ENCODE measurements at places on chromosomes 11 and 22.

- no peak for DNase-seq
These were observed 42.9 kb downstream of the ARFGAP3 start for GRCh38 chr22:42814215-42814614.

GRCh38 chr11:125074511-125075241, 11.6 kb downstream of the SLC37A2 start:
- DNase-seq, result no peak

GRCh38 chr22:41009222-41009948, 58.2 kb downstream of the RBX1 start:
- DNase-seq, result no peak

GRCh38 chr22:22816766-22817410, 70.7 kb upstream of the IGLL5 start:
- DNase-seq, result no peak

GRCh38 chr11:19347911-19348310, 107.2 kb upstream of the E2F8 start:
- DNase-seq, result no peak

DNA sequence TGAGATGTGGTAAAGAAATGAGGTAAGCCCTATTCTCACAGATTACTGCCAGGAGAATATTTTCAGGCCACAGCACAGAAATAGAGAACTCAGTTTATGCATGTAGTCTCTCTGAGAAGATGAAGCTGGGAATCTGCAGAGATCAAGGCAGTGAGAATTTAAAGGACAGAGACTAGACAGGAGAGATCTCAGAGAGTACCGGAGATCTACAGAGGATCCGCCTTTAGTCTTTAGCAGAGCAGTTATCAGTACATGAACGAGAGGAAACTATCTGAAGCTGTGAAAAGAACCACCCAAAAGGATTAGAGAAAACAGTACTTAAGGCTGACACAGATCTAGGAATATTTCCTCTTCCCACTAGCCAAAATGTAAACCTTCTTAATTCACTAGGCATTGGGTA, 101.5 kb downstream of the DLG2 start:
- no peak for DNase-seq

- no peak for DNase-seq
These were observed 82.4 kb upstream of the VPREB1 start for GRCh38 chr22:22161924-22162851.

GRCh38 chr11:126318574-126319373, 14.9 kb downstream of the DCPS start:
- peak; percentile 53 for DNase-seq

DNA sequence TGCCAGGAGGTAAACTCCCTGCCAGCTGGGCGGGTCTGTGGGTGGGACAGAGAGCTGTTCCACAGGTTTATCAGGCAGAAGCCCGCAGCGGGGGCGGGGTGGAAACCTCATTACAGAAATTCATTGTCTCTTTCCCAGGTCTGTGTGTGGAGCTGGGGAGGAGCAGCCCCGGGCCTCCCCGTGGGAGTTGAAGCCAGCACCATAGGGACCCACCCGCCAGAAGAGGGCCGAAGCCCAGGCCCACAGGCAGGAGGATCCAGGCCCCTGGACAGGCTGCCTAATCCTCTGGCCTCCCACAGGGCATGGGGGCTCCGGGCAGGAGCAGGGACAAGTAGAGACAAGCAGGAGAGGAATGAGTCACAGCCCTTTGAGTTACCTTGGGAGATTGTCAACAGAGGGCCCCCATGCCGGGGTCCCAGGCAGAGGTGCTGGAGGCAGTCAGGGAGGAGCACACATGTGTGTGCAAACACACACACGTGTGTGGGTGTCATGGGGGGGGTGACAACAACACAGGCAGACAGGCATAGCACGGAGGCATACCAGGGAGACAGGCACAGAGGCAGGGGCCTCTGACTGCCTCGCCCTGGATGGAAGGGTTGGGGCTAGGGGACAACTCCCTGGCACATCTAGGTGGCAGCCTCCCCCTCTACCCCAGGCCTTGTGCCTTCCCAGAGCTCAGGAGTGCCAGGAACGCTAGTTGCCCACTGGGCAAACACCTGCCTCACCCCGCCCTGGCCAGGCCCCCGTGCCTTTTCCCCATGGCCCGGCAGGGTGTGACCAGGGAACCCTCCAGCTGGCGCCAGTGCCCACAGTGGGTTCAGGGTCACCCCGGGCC, 1.4 kb downstream of the CDC42BPG start:
- no peak for DNase-seq

DNA sequence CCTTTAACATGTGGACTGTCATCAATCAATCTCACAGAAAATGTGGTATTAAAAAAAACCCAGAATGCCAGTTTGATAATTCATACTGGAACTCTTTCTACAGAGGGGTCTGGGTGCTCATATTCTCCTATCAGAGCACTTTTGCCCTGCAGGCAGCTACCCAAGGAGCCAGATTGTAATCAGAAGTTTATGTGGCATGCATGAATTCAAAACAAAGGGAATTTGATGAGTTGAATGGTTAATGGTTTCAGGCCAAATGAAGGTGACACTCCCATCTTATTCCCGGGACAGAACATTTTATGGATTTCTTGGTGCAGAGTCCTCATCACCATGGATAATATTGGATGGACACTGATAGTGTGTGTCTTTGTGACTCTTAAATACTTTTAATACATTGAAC, 38.4 kb upstream of the CLPB start:
- no peak for DNase-seq

DNA sequence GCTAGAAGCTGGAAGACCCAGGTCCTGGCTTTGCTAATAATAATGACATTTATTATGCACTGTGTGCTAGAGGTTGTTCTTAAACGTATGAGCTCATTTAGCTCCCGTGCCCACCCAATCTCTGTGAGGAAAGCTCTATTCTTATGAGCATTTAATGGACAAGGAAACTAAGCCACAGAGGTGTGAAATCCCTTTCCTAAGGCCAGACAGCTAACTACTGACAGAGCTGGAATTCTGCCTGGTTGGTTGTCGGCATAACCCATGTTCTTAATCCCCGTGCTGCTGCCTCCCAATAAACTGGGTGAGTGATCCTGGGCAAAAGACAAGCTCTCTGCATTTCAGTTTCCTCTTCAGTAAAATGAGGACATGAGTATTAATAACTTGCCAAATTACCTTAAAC, 49.4 kb downstream of the SNX19 start:
- no peak for DNase-seq

DNA sequence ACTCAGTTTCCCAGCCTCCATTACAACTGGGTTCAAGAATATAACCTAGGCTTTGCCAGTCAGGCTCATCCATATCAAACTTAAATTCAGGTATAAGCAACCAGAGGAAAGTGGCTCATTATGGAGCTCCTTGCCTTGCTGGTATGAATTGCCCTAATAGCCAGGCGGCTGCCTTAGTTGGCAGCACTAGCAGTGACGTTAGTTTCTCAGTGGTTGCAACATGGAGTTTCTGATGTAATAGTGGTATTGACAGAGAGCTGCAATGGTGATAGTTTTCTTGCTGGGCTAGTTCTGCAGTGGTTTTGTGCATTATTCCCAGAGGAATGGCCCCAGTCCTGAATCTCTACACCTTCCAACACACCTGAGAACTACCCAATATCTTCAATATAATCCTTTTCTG, 3.8 kb upstream of the TMEM123 start:
- DNase-seq, result no peak

DNA sequence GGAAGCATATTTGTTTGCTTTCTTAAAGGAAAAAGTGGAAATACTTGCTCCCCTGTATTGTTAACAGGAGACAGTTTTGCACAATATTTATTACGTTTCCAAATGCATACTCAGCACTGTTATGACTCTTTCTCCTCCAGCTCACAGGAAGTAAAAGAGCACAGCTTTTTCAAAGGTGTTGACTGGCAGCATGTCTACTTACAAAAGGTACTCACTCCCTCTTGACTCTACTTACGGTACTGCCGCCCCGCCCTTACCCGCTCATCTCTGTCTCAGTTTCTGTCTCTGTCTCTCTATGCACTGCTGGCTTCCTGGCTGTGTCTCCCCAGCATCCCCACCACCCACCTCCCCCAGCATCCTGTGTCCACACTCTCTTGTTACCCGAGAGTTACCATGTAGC, 32.2 kb upstream of the MYO18B start:
- DNase-seq, result peak; percentile 83

GRCh38 chr11:70512716-70513115, 114.4 kb downstream of the CTTN start:
- DNase-seq, result no peak

DNA sequence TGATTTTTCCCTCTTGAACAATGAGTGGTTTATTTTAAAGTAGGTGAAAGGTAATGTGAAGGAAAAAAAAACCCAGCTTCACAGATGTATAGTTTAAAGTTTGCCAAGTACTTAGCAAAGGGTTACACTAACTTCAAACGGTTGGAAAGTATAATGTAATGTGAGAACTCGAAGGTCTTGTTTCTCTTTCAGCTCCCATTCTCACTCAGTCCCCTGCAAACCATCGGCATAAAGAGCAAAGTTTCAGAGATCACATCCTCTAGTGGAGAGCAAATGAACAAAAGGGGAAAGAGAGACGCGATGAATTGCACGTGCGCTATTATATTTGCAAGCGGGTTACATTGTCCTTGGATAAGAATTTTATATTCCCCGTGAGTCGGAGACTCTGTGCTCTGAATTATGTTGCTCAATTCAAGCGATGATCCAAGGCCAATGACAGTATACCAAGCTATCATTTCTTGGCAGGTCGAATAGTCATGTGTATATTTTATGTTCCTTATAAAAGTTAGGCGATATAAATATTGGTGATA, 37.6 kb upstream of the BIRC3 start:
- DNase-seq, result peak; percentile 38

- peak; percentile 27 for DNase-seq
These were observed 33.8 kb downstream of the SYT13 start for GRCh38 chr11:45252134-45252856.

DNA sequence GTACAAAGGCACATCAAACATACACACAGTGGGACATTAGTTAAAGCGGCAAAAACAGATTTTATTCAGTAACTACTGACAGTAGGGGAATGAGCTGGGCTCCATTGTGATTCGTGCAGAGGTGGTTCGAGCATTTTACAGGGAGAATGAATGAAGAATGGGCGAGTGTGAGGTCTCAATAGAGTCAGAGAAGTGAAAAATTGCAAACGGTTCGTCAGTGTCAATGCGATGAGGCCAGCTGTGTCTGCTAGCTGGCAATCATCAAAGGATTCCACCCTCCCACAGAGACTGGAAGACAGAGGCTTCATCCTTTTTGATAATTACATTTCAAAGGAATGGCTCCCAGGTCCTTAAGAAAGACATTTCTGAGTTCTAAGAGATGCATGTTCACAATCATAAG, 17.4 kb downstream of the OR4D9 start:
- no peak for DNase-seq

- no peak for DNase-seq
These were observed 100.5 kb upstream of the TIMP3 start for GRCh38 chr22:32701034-32701433.

DNA sequence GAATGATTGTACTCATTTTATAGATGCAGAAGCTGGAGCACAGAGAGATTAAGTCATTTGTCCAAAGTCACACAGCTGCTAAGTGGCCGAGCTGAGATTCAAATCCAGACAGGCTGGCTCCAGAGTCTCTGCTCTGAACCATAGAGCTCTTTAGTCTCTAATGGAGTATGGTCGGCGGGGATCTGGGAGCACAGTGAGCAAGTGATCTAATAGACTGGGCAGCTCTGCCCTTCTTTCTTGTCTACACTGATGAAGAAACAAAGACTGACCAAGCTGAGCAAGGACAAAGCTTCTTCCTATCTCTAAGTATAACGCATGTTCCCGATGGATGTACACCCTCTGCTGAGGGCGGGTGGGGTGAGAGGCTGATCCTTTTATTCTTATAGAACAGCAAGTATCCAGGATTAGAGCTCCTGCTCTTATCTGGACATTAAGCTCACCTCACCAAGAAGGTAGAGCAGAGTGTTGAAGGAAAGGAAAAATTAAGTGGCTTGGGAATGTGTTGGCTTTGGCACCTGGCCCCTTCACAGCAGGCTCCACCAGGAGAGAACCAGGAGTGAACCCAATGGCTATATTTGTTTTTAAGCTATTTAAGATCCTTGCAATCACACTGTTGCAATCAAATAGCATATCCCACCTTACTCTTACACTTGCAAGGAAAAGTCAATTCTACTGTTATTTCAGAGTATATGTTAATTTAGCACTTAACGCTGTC, 68.7 kb downstream of the ETS1 start:
- peak; percentile 48 for DNase-seq

- DNase-seq, result peak; percentile 85
These were observed 48.1 kb upstream of the GRAMD1B start for GRCh38 chr11:123381817-123382554.

DNA sequence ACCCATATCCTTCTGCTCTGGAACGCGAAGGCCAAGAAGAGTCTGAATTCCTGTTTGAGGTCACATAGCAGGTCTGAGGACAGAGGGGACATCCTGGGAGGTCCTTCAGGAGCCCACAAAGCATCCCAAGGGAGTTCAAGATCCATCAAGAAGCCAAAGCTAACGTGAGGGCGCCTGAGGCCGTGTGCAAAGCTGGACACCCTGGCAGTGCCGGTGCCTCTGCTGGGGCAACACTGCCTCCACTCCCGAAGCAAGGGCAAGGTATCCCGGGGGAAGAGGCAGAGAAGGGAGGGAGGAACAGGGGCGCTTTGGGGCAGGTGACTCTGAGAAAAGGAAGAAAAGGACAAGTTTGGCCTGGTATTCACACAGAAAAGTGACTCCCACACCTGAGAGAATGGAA, 50.3 kb upstream of the CDON start:
- no peak for DNase-seq

DNA sequence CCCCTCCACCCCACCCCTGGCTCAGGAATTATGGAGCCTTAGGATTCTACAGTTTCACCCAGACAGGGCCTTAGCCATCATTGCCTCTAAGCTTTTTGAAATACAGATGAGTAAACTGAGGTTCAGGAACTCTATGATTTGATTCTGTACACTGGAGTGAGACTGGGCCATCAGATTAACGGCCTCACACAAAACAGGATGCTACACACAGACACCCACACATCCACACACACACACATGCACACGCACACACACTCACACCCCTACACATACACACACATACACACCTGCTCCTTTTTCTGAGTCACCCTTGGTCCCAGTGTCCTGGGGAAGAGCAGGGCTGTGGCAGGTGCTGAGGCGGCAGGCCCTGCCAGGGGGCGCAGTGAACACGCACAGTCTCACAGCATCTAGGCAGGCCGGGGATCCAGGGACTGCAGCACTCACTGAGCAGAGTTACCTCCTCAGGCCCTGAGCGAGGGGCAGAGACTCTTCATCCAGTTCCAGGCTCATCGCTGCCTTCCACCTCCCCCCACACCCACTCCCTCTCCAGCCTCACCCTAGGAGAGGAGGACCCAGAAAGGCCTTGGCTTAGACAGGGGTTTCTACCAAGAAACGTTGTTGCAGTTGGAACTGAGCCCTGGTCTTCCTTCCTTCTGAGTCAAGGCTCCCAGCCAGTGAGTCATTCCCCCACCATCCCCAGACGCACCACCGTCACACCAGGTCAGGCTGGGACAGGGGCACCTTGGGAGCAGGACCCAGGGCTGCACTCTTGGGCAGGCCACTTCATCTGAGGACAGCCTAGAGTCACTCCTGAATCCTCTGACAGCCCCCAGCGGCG, 89.8 kb upstream of the PARVA start:
- no peak for DNase-seq

DNA sequence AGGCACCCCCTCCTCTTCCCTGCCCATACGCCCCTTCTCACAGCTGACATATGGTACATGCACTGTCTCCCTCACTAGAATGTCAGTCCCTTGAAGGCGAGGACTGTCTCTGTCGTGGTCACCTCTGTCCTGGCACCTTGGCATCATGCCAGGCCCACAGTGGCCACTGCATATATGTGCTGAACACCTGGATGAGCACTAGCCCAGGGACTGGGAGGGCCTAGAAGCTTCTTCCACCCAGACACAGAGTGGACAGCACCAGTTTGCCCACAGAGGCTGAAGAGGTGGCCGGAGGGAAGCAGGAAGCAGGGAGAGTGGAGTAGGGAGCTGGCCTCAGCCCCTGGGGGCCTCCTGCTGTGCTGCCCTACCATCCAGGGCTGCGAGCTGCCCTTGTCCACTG, 28.6 kb downstream of the VPS37C start:
- DNase-seq, result no peak
